ENCODE measurements at places on chromosomes 5 and 9.

- DNase-seq = peak; percentile 88
These were observed 59.6 kb upstream of the NFIL3 start for GRCh38 chr9:91483189-91483691.

- DNase-seq = no peak
These were observed 36.1 kb downstream of the MAP3K1 start for GRCh38 chr5:56851258-56851941.

DNA sequence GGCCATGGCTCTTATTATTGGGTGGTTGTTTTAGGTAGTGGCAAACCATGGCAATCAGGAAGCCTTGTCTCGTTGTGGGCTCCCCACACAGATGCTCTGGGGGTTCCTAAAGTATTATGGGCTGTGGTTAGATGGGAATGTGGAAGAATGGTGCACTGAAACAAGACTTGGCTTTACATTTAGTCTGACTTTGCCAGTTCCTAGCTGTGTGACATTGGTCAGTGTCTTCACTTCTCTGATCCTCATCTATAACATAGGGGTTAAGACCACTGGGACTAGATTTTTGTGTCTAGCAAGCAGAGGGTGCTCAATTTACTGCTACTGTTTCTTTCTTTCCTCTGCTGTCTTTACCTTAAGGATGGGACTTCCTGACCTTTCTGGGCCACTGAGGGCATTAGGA is 149.5 kb downstream of the HSPA4 start:
- DNase-seq = no peak

- peak; percentile 77 for DNase-seq
These were observed 98.0 kb upstream of the NR3C1 start for GRCh38 chr5:143501310-143502044.

GRCh38 chr9:114559830-114560513 is 27.6 kb upstream of the ATP6V1G1 start:
- DNase-seq = no peak

GRCh38 chr5:65434122-65434521 is 47.6 kb downstream of the ADAMTS6 start:
- no peak for DNase-seq

DNA sequence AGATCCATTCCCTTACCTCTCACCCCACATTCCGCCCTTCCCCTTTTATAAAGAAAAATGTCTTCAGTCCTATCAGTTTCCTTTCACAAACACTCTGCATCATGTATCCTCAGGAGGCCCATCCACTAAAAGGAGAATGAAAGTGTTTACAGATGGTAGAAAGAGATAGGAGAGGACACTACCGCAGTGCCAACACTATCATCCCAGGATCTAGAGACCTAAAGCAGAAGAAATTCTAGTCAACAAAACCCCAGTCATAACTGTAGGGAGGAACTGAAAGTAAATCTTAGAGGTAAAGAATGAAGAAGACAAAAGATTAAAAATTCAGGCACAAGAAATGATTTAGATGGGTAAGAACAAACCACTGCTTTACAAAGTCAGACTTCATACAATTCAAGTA is 114.1 kb downstream of the MLLT3 start:
- no peak for DNase-seq

DNA sequence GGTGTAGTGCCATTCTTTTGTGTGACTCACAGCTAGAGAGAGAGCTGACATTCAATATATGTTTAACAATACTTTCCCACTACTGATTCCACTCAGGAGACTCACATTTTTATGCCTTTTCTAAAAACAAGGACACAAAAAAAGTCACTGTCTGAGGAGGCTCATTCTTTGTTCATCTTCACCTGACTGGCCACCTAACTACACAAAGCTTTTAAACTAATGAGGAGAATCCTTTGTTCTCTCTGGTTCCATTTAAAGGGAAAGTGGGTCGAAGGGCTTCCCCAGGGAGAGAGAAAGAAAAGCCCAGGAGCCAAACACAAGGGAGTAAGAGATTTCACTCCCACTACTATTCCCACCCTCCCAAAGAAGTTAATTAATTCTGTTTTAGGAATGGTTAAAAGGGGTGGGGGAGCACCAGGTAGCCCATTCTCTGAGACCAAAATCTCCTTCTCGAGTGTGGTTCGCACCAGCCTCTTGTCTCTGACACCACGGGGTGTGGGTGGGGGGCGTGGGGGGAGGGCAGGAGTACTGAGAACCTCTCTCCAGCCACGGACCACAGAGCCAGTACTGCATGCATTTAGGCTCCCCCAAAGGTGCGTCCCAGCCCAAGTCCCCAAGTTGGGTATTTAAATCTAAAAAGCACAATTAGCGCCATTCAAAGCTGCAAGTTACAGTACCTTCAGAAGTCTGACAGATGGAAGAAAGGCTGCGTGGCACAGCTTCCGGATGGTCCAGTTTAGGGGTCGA is 747 bp downstream of the TRPM3 start:
- DNase-seq = no peak

- DNase-seq = peak; percentile 3
These were observed 482.7 kb upstream of the C9orf72 start for GRCh38 chr9:28056006-28056405.

DNA sequence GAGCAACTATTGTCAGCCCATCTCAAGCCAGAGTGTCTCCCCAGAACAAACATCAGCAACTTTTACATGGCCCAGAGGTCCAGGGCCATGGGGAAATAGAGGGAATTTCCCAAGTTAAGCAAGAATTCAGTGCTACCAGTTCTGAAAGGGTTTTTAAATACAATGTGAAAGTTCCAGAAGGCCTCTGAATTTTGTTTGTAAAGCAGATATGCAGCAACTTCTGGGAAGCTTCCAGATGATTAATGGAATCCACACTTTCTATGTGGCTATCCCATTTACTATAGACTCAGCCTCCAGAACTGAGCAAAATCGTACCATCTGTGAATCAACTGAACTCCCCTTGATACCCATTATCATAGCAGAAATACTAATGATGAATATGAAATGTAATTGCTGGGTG is 93.8 kb downstream of the FEM1C start:
- peak; percentile 61 for DNase-seq

GRCh38 chr9:78958892-78959291 is 612.9 kb upstream of the TLE4 start:
- DNase-seq = no peak

GRCh38 chr5:14148483-14148882 is 5.3 kb downstream of the TRIO start:
- no peak for DNase-seq

GRCh38 chr9:88015606-88016005 is 41.3 kb upstream of the CDK20 start:
- DNase-seq = no peak

DNA sequence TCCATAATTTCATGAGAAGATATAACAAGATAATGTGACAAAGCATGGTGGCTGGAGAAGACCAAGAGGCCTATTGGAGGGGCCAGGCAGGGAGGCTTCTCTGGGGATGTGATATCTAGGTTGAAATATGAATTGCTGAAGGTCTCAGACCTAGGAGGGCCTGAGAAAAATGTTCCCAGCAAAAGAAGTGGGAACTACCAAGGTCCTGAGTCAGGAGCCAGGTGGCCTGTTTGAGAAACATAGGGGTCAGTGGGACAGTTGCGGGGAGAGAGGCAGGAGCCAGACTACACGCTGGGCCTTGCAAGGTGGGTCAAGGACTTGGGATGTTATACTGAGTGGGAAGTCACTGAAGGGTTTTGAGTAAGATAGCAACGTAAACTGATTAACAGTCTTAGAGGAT is 216.1 kb downstream of the CFAP90 start:
- DNase-seq = no peak

DNA sequence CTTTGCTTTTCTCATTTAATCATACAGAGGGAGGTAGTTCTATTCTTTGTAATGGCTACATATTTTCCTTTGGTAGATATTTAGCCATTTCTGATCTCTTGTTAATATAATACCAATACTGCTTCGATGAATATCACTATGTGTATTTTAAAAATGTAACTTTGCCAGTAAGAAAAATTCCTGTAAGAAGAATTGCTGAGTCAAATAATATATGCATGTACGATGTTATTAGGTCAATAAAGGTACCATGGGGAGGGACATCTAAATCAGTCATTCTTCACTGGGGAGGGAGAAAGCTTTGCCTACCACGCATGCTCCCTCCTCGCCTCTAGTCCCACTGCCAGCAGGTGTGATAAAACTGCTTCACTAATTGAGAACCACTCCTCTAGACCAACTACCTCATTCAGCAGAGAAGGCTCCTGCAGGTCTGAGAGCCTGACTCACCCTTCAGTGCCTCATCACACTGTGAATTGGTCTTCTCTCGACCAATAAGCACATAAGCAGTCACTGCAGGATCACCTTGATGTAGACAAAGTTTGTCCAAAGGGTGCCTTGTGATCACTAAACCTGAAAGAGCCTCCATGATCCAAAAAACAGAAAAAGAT is 56.1 kb upstream of the TBCA start:
- no peak for DNase-seq

DNA sequence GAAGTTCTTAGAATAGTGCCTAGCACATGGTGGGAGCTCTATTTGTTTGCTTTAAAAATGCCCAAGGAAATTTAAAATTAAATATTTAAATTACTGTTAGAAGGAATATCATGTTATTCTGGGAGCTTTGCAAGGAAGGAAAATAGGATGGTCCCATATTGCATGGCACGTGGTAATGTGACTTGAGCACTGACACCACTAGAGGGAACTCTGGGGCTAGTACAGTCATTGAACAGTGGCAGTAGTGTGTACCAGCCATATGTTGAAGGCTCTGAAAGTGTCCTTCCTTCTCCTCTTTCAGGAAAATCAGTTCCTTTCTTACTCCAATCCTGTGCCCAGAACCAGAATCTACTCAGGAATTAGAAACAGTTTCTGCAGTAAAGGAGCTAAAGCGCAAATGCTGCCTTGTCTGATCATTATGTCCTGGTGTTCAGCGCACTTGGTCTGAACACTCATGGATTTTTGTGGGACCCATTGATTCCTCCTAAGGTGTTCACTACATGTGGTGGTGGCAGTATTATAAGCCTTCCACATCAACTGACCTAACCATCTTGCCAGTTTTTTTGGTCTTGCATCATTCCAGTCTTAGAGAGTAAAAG is 54.1 kb downstream of the GDA start:
- peak; percentile 51 for DNase-seq

DNA sequence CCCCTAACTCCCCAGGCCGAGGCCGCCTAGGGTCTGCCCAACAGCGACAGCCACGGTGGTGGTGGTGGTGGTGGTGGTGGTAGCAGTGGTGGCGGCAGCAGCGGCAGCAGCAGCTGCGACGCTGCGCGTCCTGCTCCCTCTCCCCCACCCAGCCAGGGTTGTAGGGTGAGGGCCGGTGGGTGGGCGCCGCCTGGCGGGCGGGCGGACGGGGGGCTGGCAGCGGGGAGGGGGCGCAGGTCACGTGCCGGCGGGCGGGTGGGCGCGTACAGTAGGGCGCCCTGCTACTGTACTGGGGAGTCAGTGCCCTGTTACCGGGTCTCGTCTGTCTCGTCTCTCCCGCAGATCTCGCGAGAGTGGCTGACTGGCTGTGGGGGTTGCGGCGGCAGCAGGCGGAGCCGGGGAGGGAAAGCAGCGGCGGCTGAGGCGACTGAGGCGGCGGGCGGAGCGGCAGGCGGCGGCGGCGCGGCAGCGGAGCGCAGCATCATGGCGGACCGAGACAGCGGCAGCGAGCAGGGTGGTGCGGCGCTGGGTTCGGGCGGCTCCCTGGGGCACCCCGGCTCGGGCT is at the start of gene PURA:
PURA (plus strand) TSS at position 411 of the 565 bp plus-strand sequence; CDS start at position 484, 73 bp downstream.
- peak; percentile 95 for DNase-seq

DNA sequence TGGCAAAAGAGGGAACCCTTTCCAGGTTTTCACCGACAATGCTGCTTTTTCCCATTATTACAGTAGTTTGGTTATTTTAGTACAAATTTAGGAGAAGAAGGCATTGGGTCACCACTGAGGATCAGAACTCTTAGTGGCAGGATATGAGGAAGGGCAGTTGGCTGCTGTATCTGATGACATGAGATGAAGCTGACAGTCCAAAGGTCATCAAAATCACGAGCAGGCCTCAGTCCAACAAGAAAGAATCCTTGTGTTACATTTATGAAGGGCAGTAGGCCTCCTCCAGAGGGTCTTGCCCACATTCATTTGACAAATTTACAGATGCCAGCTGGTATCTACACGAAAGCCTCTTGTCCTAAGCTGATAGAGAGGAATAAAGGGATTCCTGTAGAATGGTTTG is 49.5 kb upstream of the COL15A1 start:
- DNase-seq = no peak

- DNase-seq = peak; percentile 92
These were observed 6.3 kb downstream of the IGIP start for GRCh38 chr5:140131967-140132409.

GRCh38 chr5:155024015-155024414 is 10.5 kb downstream of the KIF4B start:
- no peak for DNase-seq

DNA sequence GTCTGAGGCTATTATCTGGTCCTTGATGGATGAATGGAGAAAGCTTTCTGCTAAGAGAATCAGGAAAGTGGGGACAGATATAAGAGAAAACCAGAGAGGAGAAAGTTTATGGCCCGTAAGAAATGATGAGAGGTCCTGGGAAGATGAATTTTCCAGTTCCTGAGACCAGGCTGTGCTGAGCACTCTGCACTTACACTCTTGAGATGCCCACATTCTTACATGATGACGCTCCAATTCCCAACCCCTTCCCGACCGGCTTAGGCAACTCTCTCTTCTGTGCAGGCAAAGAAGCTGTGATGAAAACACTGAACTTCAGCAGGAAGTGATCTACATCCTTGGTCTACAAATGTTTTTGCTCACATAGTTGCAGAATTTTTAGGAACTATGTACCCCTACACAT is 417.0 kb downstream of the ARHGEF28 start:
- peak; percentile 71 for DNase-seq

DNA sequence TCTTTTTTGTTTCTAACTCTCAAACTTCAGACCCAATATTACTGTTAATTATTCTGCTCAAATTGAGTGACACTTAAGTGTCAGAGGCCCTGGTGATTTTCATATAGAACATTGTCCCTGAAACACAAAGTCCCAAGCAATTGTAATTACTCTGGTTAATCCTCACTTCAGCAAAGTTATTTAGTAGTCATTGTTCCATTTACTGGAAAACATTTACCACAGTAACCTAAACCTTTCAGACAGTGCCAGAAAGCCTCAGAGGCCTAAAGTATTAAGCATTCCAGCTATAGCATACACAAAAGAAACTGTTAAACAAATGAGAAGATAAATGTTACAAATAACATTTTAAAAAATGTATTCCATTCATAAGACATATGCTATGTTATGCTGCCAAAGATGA is 237.2 kb upstream of the CDH6 start:
- DNase-seq = no peak

- no peak for DNase-seq
These were observed 186.7 kb downstream of the PARP8 start for GRCh38 chr5:50853151-50853550.
